ENCODE measurements at places on chromosomes 13 and 19.

- no peak for DNase-seq
Measured at GRCh38 chr13:31394506-31394905, 194.7 kb downstream of the B3GLCT start.

DNA sequence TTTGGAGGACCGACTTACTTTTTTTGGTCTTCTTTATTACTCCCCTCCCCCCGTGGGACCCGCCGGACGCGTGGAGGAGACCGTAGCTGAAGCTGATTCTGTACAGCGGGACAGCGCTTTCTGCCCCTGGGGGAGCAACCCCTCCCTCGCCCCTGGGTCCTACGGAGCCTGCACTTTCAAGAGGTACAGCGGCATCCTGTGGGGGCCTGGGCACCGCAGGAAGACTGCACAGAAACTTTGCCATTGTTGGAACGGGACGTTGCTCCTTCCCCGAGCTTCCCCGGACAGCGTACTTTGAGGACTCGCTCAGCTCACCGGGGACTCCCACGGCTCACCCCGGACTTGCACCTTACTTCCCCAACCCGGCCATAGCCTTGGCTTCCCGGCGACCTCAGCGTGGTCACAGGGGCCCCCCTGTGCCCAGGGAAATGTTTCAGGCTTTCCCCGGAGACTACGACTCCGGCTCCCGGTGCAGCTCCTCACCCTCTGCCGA, 409 bp downstream of the FOSB start:
- DNase-seq, result peak; percentile 22

DNA sequence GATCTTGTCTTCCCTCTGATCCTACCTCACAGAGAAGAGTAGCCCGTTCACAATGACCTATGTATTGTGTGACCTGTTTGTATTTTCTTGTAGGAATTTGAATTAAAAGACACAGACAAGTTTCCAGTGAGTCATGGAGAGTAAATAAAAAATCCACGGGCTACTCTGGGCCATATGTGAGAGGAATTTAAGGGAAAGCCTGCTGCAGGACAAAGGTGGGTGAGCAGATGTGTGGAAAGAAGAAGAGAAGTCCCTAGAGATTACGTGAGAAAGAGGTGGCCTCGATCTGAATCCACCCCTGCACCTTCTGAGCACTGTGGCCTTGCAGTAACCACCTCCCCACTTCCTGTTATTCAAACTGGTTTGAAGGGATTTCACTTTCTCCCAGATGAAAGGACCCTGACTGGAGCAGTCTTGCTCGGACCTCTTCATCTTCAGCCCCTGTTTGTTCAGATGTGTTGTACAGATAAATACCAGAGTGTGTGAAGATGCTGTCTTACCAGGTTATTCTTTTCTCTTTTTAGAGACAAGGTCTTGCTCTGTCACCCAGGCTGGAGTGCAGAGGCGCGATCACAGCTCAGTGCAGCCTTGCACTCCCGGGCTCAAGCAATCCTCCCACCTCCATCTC, 205.4 kb downstream of the PDS5B start:
- no peak for DNase-seq

- no peak for DNase-seq
Measured at GRCh38 chr13:109336730-109337129, 449.7 kb downstream of the IRS2 start.

- peak; percentile 30 for DNase-seq
Measured at GRCh38 chr19:48600679-48601417, 5.7 kb upstream of the SPACA4 start.

DNA sequence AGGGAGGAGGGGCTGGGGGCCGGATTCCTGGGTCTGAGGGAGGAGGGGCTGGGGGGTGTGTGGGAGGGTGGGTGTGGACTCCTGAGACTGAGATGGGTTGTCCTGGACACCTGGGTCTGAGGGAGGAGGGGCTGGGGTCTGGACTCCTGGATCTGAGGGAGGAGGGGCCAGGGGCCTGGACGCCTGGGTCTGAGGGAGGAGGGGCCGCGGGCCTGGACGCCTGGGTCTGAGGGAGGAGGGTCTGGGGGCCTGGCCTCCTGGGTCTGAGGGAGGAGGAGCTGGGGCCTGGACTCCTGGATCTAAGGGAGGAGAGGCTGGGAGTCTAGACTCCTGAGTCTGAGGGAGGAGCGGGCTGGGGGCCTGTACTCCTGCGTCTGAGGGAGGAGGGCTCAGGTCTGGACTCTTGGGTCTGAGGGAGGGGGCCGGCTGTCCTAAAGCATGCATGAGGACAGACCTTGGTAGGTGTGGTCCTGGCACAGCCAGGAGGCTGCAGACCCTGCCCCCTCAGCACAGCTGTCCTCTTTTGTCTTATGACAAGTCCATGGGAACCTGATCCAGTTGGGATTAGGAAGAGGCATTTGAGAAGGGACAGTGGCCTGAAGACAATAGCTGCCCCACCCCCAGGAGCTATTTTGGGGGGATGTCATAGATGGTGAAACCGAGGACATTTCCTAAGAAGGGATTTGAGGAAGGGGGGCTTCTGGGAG, 1.3 kb downstream of the TNNT1 start:
- DNase-seq, result no peak

DNA sequence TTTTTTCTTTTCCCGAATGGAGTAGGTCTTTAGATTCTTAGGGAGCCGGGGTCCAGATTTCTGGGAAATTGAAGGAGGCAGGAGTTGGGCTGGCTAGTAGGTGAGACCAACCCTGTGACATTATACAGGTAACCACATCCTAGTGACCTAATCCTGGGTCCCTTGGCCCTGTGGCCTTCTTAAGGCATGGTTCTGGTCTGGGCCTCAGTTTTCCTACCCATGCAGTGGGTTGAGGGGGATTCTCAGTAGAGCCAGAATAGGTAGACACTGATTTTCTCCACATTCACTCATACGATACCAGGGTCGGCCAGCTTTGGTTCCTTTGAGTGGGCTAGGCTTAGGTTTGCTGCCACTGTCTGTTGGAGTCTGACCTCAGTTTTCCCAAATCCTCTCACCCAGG, 7.2 kb downstream of the PPFIA3 start:
- no peak for DNase-seq

- DNase-seq, result no peak
Measured at GRCh38 chr13:20132052-20132634, 28.7 kb downstream of the GJA3 start.

GRCh38 chr13:113742000-113742441, 17.0 kb upstream of the TMEM255B start:
- DNase-seq, result peak; percentile 58

DNA sequence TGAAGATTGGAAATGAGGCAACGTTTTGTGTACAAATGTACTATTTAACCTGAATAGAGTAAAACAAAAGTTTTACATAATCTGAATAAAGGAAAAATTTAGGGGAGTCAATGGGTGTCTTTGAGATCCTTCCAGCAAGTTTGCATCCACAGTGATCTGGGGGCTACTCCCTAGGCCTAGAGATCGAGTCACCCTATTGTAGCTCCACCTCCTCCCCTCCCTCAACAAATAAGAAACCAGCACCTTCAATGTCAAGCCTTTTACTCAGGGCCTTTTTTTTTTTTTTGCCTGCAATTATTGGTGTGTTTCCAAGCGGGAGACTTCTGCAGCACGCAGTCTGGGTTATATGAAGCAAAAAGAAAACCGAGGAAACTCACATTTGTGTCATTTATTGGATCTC, 16.3 kb upstream of the RAP2A start:
- no peak for DNase-seq

DNA sequence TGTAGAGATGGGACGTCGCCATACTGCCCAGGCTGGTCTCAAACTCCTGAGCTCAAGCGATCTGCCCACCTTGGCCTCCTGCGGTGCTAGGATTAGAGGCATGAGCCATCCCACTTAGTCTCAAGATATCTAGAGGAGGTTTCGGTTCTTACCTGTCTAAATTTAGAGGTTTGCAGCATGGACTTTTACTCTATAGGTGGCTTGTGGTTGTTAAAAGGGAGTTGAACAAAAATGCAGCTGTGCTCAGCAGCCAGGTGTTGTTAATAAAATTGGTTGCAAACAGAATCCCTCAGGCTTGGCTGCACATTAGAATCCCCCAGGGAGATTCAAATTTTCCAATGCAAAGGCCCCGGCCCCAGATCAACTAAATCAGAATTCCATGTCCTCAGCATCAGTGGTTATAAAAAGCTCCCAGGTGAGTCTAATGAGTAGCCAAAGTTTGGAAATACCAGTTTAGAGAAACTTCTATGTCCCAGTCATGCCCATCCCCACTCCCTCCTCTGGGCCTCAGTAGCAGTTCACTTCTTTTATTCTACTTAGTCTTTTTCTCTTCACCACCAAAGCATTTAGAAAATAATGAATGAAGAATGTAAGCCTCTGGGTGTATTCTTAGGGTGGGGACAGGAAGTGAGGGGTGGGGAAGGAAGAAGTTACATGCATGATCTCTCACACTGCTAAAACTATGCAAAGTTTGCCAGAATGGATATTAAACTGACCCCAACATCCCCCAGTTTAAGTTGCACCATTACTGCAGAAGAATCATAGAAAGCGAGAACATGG, 471.0 kb downstream of the COG6 start:
- DNase-seq, result no peak

DNA sequence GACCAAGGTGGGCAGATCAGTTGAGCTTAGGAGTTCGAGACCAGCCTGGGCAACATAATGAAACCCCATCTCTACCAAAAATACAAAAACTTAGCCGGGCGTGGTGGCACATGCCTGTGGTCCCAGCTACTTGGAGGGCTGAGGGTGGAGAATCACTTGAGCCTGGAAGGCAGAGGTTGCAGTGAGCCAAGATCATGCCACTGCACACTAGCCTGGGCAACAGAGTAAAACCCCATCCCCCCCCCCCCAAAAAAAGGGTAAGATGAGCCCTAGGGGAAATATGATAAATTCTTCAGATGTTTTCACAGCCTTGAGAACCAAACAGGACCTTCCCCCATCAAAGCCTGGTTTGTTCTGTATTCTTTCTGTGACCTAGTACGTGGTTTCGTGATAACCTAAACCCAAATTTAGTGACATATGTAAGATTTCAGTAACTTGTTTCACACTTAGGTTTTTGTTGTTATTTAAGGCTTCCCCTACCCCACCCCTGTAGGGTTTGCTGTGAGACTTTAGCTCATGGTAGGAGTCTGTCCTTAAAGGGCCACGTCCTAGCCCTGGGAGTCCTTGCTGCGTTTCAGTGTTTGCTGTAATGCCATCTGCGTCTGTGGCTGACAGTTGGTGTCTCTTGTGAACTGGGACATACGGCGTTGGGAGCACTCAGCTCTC, 49.6 kb downstream of the MYO9B start:
- no peak for DNase-seq

GRCh38 chr19:58560921-58561320, 2.5 kb upstream of the UBE2M start:
- DNase-seq, result no peak

DNA sequence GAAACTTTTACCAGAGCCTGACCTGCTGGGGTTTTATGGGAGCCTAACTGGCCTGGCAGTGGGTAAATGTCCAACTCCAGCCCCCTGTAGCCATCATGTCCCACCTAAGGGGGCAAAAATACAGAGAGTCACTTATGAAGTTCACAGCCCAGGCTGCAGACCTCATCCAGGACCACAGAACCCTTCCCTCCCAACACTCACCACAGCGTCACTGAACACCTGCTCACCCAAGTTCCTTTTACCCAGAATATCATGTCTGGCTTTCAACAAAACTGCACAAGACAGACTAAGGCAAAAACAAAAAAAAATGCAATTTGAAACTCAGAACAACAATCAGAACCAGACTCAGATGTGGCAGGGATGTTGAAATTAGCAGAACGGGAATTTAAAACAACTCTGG, 6.4 kb downstream of the CEACAM3 start:
- no peak for DNase-seq

GRCh38 chr13:91399189-91400062, 1.0 kb downstream of the GPC5 start:
- no peak for DNase-seq

GRCh38 chr13:37070145-37070695, 10.7 kb upstream of the SUPT20H start:
- DNase-seq, result no peak

DNA sequence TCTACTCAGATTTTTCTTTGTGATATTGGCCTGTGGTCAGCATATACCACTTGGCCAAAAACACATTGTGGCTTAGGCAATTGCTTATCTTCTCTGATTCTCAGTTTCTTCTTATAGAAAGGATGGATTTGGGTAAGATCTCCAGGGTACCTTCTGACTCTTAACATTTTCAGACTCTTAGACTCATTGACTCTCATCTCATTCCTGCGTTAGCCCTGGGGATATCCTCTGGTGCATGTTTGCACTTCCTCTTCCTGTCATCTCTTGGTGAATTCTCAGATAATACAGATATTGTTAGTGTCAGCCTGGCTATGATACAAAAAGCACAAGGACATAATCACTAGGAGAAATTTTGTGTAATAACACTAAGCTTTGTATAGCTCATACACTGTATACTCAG, 492.5 kb upstream of the GPC6 start:
- no peak for DNase-seq

- no peak for DNase-seq
Measured at GRCh38 chr19:18149596-18149975, 3.4 kb upstream of the PIK3R2 start.

- peak; percentile 68 for DNase-seq
Measured at GRCh38 chr19:662207-662961, 630 bp downstream of the RNF126 start.

DNA sequence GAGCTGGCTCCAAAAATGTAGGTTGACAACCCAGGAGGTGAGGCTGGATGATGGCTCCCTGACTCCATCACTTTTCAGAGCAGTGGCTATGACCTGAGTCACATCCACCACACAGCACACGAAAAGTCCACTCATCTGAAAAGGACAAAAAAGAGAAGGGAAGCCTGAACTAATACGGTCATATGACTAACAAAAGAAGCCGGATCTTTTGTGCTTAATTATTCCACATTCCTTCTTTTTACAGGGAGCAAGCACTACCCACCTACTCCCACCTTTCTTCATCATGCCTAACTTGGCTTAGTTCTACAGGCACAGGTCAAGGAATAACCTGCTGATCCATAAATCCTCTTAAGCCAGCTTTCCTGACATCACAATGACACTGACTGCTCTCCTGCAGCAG, 601.3 kb upstream of the MIR17HG start:
- DNase-seq, result no peak

DNA sequence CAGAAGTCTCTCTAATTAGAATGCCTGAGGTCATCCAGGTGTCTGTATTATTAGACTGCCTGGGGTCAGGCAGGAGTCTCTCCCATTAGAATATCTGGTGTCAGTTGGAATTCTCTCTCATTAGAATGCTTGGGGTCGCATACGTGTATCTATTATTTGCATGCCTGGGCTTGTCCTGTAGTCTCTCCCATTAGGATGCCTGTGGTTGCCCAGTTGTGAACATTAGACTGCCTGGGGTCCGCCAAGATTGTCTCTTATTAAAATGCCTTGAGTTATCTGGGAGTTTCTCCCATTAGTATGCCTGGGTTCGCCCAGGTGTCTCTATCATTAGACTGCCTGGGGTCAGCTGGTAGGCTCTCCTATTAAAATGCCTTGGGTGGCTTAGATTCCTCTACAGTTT, 1494.7 kb downstream of the UQCRFS1 start:
- DNase-seq, result no peak

- DNase-seq, result no peak
Measured at GRCh38 chr13:38713046-38713445, 26.2 kb downstream of the FREM2 start.

All from D341Med (cell line).